ENCODE measurements at places on chromosomes 6 and 20.

DNA sequence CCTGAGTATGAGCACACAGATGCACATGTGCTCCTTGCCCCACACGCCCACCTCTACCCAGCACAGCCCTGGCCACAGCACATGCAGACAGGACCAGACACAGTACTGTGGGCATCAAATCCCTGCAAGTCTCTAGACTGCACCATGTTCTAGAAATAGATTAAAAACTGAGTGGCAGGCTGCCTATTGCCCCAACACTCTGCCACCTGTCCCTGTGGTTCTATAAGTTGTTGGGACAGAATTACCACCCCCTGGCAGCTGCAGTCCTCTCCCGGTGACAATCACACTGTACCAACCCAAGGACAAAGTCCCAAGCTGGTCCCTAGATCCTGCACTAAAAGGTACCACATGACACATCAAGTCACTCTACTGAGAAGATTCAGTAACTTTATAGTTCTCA, 70.2 kb downstream of the B3GAT2 start:
- no peak for DNase-seq

- no peak for DNase-seq
These were observed 637 bp downstream of the TFB1M start for GRCh38 chr6:155313602-155314091.

- DNase-seq = no peak
These were observed 65.7 kb upstream of the CEP85L start for GRCh38 chr6:118717106-118717505.

DNA sequence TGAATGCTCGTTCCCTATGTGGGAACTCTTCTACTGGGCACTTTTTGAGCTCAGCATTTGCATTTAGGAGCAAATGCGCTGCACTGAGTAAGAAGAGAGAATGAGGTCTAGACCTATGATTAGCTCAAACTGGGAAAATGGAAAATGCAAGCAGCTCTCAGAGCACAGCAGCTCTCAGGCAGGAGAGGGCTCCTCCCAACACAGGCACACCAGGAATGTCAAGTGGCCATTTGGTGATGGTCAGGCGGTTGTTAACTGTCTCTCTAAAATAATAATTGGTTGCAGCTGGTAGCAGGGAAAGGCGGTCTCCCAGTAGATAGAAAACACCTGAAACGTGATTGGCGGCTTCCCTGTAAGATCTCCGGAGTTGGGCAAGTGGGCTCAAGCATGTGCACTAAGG, 162.0 kb upstream of the ECI2 start:
- no peak for DNase-seq

GRCh38 chr20:14979453-14979986, 642.1 kb upstream of the FLRT3 start:
- DNase-seq = no peak

GRCh38 chr6:149429427-149430360, 29.6 kb downstream of the SUMO4 start:
- DNase-seq = no peak

DNA sequence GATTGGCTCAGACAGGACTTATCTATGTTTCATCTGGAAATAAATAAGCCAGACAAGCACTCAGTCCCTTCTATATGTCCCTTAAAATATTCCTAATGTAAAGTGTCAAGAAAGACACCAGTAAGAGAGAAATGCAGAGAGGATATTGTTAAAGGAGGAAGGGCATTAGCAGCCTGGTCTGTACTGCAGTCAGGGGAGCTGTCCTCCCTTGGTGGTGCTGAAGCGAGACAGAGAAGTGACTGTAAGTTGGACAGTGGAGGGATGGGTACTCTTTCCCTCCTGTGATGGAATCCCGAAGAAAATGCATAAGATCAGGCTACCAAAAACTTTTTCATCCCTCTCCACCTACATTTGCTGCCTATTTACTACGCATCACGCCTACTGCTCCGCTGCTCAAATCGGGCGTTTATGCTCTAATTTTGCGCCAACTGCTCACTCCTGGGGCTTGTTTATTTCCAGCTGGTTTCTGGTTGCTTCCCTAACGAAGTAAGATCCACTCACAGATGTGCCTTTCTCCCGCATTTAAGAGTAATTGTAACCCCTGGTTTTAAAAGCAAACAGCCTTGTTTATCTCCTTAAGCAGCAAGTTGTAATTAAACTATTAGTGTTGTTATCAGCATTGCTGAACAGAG, 35.2 kb downstream of the PHACTR1 start:
- DNase-seq = no peak

- DNase-seq = no peak
These were observed at the start of gene PRELID3B for GRCh38 chr20:59042151-59042795. Gene PRELID3B (minus strand): TSS chr20:59042786. CDS start chr20:59042730, 56 bp downstream.

DNA sequence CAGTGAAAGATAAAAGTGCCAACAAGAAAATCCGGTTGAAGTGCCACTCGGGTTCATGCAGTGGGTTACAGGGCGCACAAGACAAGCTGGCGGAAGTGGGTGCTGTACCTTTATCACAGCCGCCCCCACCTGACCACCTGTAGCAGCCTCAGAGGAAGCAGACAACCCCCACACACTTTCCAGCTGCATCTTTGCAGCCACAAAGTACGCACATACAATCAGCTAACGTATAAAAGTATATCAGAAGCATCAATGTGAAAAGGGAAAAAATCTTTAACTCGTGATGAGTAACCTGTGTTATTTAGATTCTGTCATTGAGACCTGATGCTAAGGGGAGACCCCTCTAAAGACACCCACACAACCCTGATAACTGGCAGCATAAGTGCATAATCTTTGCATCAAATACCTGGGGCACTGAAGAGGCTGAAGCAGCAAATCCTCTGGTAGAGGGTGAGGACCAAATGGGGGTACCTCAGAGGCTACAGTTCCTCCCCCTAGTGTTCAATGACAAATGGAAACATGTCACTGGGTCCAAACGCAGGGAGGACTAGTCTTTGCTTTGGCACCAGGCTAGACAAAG, 22.1 kb downstream of the BACH2 start:
- DNase-seq = no peak
